ENCODE measurements at places on chromosomes 6 and 20.

DNA sequence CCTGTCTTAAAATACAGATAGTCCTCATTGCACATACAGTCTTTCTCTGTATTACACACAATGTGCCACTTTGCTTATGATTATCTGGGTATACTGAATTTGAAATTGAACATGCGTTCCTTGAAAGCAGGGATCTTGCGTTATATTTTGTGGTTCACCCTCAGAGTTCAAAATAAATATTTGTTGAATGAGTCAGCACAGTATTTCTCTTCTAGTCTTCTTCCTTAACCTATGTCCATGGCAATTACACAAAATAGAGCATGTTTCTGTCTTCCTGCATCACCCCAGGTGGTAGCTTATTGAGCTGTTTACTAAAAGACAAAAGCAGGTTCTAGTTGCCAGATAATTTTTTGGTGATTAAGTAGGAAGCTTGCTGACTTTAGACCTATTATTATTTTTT is 272.9 kb upstream of the FERMT1 start:
- DNase-seq, result peak; percentile 42

DNA sequence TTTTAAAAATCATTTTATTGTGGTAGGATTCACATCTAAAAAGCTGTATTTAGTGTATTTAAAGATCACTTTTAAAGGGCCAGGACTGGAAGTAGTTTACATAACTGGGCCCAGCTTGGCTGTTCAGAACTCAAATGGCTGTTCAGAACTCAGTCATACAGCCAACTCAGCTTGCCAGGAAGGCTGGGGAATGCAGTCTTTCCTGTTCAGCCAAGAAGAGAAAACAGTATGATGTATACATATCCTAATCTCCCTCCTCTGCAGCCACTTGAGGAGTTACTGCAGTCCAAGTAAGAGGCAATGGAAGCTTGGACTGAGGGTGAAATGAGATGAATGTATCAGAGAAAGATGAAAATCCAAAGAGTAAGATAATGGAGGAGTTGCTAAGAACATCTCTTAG is 24.6 kb downstream of the DSTN start:
- no peak for DNase-seq

GRCh38 chr6:93423542-93423941 is 4.2 kb upstream of the EPHA7 start:
- peak; percentile 69 for DNase-seq

DNA sequence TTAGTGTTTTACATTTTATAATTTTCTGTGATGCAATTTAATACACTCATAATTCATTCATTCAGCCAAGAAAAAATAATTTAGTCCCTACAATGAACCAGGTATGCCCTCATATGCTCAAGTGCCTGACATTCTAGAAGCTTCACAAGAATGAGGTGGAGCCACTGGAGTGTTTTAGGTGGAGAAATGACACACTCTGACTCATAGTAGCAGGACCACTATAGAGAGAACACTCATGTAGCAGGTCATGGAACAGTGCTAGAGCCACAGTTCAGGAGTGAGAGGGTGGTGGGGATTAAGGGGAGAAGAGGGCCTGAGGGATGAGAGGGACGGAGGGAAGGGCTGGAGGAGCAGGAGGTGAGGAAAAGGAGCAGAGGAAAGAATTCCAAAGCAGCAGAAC is 1.4 kb upstream of the HLA-G start:
- no peak for DNase-seq

DNA sequence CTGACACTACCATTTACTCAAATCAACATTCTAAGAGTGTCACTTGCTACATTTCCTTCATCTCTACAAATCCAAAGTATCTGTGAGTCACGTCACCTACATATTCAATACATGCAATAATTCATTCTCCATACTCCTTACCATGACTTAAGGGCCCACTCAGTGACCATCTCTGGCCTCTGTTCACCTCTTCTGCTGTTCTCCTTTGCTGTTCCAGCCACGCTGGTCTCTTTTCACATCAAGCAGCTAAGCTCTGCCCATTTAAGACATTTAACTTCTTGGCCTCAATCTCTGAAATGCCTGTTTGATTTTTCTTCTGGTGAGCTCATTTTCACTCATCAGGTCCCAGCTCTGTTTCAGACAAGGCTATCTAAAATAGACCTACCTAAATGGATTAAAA is 46.5 kb downstream of the HFE start:
- DNase-seq, result no peak

GRCh38 chr6:56814802-56815201 is 140.1 kb upstream of the BEND6 start:
- no peak for DNase-seq

GRCh38 chr6:102619585-102619984 is 1226.1 kb downstream of the GRIK2 start:
- peak; percentile 33 for DNase-seq

DNA sequence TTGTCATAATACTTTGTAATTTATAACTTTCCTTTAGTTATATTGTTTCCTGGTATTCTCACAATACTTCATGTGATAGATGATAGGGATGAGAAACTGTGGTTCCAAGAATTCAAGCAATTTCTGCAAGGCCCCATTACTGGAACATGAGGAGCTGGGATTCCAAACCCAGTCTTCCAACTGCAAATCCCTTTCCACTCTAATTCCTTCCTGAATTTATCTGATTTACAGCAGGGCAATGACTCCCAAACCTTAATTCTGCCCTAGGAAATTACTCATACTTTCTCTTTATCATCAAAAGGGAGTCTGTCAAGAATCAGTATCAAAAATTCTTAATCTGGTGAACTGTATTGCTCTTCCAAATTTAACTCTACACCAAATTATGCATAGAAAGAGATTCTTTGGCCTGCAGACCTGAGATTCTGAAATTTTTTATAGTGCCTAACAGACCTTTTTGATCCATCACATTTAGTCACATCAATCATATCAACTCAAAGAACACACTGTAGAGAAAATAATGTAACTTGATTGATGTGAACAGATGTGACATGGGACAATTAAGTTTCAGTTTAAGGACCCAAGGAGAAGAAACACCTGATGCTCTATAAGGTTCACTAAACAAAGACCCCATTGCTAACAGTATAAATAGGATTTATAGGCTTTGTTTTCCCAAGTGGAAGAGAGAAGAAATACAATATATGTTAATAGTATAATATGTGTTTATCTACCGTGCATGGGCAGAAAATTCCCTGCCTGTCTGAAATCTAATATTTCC is 41.5 kb upstream of the GJA1 start:
- DNase-seq, result no peak

GRCh38 chr6:64679416-64679815 is 1027.6 kb downstream of the EYS start:
- DNase-seq, result no peak

GRCh38 chr6:6686748-6687601 is 98.5 kb downstream of the LY86 start:
- peak; percentile 98 for DNase-seq

DNA sequence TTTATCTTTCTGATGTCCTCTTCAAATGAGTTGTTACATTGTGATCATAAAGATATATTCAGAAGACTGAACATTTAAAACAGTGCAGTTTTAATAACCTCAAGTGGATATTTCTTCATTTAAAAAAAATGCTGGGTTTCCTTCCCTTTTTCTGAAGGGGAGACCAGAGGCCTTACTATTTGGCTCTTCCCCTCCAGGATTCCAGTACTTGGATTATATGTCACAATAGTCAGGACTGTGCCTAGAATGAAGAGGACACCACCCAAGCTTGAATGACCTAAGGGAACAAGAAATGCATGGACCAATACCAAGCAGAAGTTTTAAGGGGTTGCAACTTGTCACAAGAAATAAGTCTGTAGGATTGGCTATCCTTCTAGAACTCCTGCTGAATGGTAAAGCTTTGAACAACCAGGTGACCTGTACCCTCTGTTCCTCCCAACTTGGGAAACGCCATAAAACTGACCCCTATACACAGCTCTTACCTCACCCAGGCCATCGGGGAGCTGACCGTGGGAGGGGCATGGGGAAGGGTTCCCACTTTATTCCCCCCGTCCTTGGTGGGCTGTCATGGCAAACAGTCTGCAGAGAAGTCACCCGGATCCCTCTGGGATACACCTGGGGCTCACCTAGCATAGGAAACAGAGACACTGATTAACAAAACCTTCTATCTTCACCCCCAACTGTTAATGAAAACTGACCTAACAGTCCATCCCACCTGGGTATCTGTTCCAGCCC is 2.0 kb downstream of the FRS3 start:
- DNase-seq, result no peak

- no peak for DNase-seq
These were observed 178.8 kb upstream of the HDDC2 start for GRCh38 chr6:125480571-125480970.

DNA sequence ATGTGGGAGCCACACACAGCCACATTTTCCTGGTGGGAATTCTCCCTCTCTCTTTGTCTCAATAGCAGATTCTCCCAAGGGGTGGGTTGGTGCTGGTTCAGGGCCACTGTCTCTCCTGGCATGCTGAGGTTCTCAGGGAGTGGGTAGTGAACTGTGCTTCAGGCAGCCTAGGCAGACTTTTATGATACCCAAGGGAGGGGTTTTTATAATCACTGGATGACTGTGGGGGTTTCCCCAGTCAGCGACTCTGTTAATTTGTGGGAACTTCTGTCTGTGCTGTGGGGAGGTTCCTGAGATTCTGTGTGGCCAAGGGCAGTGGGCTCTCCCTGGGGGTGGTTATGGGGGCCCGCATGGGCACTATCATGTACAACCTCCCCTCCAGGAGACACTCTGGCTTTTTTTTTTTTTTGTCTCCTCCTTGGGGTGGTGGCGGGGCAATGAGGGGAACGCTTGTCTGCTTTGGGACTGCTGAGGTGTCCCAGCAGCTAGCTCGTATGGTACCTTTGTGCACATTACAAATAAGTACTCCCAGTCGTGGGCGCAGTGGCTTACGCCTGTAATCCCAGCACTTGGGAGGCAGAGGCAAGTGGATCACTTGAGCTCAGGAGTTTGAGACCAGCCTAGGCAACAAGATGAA is 10.0 kb downstream of the PTK7 start:
- DNase-seq, result peak; percentile 78

- DNase-seq, result no peak
These were observed 563.5 kb upstream of the NRSN1 start for GRCh38 chr6:23562554-23562953.

DNA sequence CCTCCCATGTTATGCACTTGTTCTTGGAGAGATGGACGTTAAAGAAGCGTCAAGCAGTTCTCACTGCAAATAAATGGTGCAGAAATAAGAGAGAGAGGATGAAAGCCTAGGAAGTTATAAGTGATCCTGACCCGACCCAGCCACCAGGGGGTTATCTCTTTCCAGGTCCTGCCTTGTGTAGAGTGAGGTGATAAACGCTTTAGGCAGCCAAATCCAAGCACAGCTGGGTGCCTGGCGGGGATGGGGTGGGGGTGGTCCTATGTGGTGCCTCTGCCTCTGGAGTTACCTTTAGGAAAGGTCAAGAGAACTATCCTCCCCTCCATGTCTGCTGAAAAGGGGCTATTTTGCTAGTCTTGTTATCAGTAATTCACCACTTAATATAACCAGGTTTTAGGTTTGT is 9.2 kb upstream of the TFAP2A start:
- peak; percentile 47 for DNase-seq

DNA sequence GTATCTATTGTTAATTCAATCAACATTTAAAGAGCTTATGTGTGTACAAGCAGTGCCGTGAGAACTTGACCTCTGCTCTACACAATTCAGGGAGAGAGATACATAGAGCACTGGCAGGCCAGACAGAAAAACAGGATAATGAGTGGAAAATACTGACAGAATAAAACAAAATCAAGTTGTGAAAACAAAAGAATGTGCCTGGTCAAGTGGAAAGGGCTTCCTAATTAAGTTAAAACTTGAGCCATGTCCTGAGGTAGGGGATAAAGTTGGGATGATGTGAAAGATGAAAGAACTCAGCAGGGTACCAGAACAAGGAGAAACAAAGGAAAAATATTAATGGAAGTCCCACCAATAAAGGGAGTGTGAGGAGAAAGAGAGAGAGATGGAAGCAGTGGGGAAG is 672.8 kb downstream of the GRIK2 start:
- DNase-seq, result no peak

- peak; percentile 16 for DNase-seq
These were observed 92.8 kb downstream of the PRDM1 start for GRCh38 chr6:106178900-106179299.

GRCh38 chr20:32483351-32484224 is 101.5 kb downstream of the NOL4L start:
- peak; percentile 96 for DNase-seq

DNA sequence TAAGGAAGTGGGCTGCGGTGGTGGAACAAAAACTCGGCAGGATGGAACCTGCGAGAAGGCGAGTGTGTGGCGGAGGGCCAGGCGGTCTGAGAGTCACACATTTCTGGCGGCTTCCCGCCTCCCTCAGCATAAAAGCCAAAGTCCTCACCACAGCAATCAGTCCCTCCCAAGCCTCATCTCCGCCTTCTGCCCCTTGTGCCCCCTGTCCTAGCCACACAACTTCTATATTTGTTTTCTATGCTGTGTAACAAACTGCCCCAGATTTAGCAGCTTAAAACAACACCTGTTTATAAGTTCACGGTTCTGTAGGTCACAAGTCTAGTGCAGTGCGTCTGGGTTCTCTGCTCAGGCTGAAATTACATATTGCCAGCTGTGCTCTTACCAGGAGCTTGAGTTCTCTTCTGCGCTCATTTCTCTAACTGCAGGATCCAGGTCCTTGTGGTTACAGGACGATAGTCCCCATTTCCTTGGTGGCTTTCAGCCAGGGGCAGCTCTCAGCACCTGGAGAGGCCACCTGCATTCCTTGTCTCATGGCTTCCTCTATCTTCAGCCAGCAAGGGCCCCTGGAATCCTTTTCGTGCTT is 11.7 kb upstream of the SPO11 start:
- DNase-seq, result no peak

GRCh38 chr20:39717936-39718335 is 755.8 kb downstream of the DHX35 start:
- DNase-seq, result no peak

GRCh38 chr20:33069673-33070072 is 9.8 kb upstream of the BPIFB4 start:
- no peak for DNase-seq

DNA sequence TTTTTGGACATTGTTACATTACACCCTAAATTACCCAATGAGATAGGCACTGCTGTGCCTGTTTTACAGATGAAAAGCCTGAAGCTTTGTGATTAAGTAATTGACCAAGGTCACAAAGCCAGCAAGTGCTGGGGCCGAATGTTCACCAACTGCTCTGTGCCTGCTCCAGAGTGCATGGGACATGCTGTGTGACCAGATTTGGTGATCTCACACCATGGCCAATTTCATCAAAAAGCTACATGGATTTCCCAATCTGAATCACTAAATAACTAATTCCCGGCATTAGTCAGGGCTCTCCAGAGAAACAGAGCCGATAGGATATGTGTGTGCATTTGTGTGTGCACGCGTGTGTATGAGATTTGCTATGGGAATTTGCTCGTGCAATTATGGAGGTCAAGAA is 228.3 kb upstream of the ECI2 start:
- DNase-seq, result no peak

DNA sequence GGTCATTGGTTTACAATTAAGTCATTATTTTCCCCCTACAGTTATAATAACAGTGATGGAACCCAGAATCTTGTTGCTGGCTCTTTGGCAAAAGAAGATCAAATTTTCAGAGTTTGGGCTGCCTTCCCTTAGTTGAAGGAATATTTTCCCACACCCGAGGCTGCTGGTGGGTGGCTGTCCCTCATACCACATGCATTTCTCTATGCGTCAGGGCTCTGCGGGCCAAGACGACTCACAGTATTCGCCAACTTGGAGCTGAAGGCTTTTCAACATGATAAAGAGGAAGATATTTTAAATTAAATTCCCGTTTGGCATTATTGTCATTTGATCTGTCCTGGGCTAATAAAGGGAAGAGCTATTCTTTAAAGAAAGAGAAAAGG is 102.2 kb upstream of the SASH1 start:
- DNase-seq, result no peak
